Left kidney (tissue), 8 donors: ENCODE measurements at places on chromosomes 7 and 10.

DNA sequence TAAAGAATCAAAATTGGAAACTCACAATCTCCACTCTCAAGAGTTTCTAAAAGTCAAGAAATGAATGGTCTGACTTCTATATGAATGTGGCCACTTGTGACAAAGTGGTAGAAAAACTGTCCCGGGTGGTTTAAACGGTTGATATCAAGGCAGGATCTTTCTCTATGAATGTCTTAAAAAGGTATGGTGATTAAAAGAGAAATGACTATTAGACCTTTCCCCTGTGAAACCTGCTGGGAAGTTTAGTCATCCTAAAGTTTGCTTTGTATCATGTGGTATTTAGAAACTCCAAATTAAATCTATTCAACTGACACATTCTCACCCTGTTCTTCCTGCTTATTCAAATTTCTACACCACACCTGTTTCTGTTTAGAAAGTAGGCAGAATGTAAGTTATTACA, 492.5 kb downstream of the XPNPEP1 start:
- DNase-seq = no peak

DNA sequence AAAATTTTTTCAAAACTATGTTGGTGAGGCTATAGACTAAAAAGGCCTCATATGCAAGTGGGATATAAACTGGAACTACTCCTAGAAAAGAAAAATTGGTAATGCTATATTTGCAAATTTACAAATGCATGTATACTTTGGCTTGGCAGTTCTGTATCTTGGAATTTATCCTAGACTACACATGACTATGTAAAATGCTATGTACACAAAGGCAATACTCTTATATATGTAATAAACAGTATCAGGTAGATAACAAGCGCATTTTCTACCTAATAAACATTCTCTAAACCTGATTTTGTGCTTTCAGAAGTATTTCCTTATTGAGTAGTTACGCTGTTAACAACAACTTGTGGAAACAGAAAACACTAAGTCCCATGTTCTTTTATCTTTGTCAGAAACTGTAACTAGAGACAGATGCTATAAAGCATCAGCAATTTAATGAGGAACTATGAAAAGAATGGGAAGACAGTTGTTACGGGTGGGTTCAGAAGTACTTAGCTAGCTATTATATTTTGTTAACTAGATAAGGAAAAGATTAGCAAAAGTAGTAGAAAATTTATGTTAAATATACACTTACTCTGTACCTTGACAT, 107.8 kb downstream of the ARHGAP12 start:
- no peak for DNase-seq

GRCh38 chr10:112724404-112724991, 225.5 kb upstream of the TCF7L2 start:
- no peak for DNase-seq

- DNase-seq = no peak
Measured at GRCh38 chr7:8232999-8233847, 28.7 kb downstream of the ICA1 start.

GRCh38 chr7:2474813-2475677, 1.2 kb downstream of the GRIFIN start:
- DNase-seq = no peak

GRCh38 chr7:123485187-123485586, 49.2 kb downstream of the IQUB start:
- DNase-seq = no peak

- no peak for DNase-seq
Measured at GRCh38 chr10:99375426-99375825, 46.3 kb downstream of the CNNM1 start.

GRCh38 chr7:96713037-96713436, 3.4 kb upstream of the SEM1 start:
- DNase-seq = no peak

- DNase-seq = no peak
Measured at GRCh38 chr7:46168671-46169383, 247.8 kb upstream of the IGFBP3 start.

DNA sequence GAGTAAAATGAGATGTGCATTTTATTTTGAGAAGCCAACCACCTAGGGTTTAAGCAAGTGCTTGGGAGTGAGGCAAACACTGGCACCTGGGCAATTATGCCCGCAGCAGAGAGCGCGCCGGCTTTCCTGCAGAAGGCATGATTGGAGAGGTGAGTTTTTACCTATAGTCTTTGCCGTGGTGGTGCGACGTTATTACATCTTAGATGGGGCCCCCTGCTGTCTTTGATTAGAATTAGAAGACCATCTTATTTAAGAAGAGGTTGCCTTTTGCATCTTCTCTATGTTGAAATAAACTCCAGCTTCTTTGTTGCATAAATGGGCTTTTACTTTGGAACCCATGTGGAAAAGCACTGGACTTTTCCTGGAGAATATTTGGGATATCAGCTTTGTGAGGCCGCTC, 409.5 kb downstream of the GLRX3 start:
- DNase-seq = no peak

- no peak for DNase-seq
Measured at GRCh38 chr7:71480791-71481190, 348.8 kb downstream of the GALNT17 start.

GRCh38 chr10:65628493-65629139, 1297.2 kb upstream of the LRRTM3 start:
- no peak for DNase-seq
